Left kidney (tissue), 8 donors: ENCODE measurements at places on chromosomes 3 and 15. TPM values are rescaled to one million over a fixed set of nuclear protein-coding genes. Genes with fewer than 3 reads are reported as not detected.

The TERC gene
- polyA plus RNA-seq, result 0.35 TPM

The FBXO40 gene
- 0.02 TPM for polyA plus RNA-seq

The MYEF2 gene
- 159 TPM for polyA plus RNA-seq

The WDR73 gene
- polyA plus RNA-seq, result 55.3 TPM

DNA sequence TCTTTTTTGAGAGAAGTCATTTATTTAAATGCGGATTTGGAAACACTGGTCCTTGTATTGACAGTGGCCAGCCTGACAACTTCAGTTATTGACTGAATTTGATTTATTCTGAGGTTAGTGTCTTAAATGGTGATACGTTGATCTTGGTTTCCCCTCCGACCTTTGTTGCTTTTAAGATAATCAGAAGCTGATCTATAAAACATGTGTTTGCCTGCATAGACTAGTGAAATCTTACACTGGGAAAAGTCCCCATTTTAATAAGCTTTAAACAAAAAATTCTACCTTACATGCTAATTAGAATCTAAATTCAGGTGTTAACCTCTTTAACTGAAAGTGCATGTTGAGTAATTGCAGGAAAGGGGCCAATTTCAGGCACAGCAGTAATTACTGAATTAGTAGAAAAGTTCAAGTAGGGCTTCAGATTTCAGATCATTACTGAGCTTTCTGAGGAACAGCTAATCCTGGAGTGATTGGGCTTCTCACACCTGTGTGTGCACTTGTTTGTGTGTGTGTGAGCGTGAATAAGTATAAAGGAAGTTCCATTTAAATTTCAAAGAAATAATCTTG lies 221.4 kb downstream of the SOX2 start:
- DNase-seq, result no peak

GRCh38 chr3:138442433-138442832 lies 8.0 kb downstream of the ESYT3 start:
- no peak for DNase-seq

- no peak for DNase-seq
Observed at GRCh38 chr3:124221422-124221821, 229.5 kb upstream of the ROPN1 start.

GRCh38 chr15:66614951-66615760 lies 49.4 kb upstream of the LCTL start:
- DNase-seq, result no peak

DNA sequence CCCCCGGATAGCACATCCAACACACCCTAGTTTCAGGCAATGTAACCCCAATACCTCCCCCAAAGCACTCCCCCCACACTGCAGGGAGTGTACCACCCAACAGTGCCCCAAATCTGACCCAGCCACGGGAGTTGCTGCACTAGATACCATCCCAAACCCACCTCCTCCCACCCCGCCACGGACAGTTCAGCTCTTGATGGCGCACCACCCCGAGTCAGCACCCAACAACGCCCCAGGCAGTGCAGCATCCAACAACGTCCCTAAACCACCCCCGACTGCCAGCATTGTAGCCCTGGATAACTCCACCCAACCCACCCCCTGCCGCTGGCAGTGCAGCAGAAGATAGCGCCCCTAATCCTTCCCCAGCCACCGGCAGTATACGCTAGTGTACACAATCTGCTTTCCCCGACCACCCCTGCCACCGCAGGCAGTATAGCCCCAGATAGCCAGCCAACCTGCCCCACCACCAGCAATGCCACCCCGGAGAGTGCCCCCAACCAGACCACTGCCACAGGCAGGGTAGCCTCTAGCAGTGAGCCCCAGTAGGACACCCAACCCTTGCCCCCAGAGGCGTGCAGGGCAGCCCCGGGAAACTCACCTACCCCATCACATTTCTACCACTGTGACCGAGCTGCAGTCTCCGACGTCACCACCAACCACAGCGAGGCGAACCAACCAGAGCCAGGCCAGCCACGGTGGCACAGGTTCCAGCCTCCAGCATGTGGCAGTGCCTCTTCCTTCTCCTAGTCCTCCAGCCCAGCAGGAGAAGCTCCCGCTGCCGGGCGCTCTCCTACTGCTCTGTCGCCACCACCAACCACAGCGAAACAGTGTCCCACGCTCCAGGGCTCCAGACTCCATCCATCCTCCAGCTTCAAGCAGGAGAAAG lies 178.1 kb downstream of the POTEB3 start:
- DNase-seq, result no peak

- DNase-seq, result peak; percentile 79
Observed at GRCh38 chr3:141303481-141304223, 64.7 kb upstream of the ZBTB38 start.

DNA sequence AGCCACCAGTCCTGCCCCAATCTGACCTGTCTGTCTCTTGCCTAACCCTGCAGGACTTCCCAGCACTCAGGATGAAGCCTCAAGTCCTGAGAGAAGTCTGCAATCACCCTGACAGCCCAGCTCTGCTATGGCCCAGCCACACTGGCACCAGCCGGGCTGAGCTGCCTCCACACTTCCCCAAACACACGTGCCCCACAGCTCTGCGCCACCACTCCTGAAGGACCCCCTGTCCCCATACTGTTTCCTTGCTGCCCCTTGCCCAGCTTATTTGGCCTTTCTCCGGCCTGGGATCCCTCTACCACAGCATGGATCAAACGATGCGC lies 76.6 kb downstream of the TBC1D2B start:
- no peak for DNase-seq

DNA sequence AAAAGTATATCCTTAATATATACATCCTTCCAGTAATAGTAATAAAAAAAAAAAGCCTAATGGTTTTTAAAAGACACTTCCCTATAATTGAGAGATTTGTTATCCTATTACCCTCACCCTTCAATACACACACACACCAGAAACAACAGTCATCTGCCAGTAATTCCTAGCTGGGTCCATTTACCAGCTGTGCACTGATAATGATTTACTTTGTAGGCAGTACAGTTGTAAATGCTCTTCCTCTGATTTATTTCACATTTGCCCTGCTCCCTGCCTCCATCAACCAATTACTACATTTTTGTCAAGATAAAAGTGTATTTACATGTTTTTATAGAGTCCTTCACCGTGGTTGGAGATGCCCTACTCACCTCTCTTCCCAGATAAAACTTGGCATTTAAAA lies 12.4 kb downstream of the TPM1 start:
- no peak for DNase-seq

GRCh38 chr3:143825513-143825912 lies 22.8 kb downstream of the SLC9A9 start:
- no peak for DNase-seq

DNA sequence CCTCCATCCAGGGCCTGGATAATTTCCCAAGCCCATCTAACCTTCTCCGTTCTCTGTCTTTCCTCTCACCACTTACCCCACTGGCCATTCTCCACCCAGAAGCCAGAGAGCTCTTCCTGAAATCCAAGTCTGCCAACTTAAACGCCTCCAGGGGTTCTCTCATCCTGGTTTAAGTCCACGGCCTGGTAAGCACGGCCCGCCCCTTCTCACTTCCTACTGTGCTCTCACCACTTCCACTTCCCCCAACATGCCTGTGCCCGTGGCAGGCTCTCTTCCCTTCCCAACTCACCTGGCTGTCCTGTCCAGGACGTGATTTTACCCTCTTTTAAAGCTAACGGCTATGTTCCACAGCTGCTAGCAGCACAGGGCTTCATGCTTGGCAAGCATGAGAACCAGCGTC lies 1.7 kb upstream of the CX3CR1 start:
- no peak for DNase-seq

GRCh38 chr3:177441813-177442646 lies 244.7 kb upstream of the TBL1XR1 start:
- DNase-seq, result no peak
